ENCODE measurements at places on chromosomes 13 and 19.

DNA sequence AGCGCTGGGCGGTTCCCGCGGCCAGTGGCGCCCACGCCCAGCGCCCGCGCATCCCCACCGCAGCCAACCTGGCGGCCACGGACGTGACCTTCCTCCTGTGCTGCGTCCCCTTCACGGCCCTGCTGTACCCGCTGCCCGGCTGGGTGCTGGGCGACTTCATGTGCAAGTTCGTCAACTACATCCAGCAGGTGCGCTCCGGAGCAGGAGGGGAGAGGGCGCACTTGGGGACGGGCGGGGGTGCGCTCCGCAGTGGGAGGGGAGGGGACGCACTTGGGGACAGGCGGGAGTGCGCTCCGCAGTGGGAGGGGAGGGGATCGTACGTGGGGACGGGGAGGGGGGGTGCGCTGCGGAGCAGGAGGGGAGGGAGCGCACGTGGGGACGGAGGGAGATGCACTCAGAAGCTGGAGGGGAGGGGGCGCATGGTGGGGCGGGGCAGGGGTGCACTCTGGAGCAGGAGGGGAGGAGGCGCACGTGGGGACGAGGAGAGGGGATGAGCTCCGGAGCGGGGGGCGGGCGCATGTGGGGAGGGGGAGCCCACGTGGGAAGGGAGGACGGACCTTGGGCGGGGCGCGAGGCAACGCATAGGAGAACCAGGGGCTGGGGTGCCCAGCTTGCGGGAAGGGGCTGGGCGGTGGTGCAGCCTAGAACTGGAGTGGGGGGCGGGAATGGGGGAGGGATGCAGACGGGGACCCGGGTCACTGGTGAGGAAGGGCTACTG lies 1.5 kb downstream of the KISS1R start:
- no peak for DNase-seq

GRCh38 chr19:38880882-38881609 lies 3.0 kb upstream of the RINL start:
- no peak for DNase-seq

DNA sequence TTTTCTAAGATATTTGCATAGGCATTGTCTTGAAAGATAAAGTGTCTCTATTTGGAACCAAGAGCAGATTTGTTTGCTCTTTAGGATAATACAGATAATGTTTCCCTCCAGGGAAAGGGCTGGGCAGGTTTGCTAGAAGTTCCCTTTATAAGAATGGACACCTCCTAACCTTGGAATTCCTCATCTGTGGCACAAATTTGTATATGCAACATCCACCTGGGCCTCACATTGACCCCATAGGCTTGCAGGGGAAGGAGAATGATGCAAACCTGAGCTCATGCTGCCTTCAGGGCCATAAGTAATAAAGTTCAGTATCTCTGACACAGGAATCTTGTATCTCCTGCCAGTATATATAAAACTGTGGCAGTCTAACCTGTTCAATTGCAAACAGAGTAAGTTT lies 508.4 kb upstream of the MIR17HG start:
- peak; percentile 16 for DNase-seq

- DNase-seq: no peak
These were observed 31.5 kb upstream of the FARP1 start for GRCh38 chr13:98111168-98112098.

DNA sequence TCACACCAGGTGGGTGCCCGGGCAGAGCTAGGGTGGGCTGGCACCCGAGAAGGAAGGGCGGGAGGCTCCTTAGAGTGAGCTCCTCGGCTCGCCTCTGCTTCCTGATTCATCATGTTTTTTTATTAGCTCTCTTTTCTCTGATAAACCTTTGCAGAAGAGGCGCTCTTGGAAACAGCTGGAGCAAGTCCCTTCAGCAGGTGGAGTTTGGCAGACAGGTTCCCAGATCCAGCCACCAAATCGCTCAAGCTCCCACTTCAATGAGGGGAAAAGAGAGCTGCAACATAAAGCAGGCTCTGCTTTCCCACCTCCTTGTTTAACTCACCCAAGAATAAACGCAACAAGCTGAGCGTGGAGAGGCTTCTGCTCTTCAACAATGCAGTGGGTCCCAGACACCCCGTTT lies 244.8 kb downstream of the TSHZ3 start:
- no peak for DNase-seq

DNA sequence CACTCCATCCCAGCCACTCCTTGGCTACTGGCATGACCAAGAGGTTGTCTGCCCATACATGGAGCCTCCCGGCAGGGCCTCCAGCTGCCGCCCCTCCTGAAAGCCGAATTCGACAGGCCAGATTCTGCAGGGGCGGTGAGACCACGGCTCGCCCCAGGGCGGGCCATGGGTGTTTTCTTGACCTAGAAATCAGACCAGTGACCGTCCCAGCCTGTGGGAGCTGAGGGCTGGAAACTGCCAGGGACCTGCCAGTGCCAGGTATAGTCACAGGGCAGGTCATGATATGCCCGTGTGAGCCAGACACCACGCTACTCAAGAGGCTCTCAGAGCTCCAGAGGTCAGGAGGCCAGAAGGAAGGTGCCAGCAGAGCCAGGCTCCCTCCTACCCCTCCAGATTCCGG lies 16.8 kb downstream of the DAPK3 start:
- DNase-seq: no peak

- no peak for DNase-seq
These were observed 4.4 kb downstream of the FUZ start for GRCh38 chr19:49808711-49809159.

GRCh38 chr13:58991826-58992477 lies 1171.8 kb downstream of the DIAPH3 start:
- no peak for DNase-seq

DNA sequence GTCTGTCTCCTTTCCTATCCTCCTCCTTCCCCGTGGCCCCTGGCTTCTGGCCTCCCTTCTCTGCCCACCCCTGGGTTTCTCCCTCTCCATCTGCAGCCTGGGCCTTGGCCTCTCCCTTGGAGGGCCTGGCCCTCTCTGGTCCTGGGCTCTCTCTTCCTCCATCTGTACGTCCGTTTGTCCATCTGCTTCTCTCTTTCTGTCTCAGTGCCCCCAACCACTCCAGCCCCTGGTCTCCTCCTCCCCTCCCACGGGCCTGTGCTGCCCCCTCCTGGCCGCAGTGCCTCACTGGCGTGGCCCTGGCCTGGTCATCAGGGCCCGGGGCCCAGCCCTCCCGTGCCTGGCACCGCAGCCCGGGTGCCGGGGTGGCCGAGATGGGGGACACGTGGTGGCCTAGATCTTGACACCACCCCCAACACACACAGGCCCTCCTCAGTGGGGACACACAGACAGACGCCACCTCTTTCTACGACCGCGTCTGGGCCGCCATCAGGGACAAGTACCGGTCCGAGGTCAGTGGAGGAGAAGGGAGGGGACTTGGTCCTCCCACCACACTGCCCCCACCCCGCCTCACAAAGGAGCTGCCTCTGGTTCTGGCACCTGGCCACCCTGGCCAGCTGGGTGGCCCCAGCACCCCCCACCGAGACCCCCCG lies 11.3 kb downstream of the PRKCSH start:
- DNase-seq: no peak

GRCh38 chr13:21123956-21124355 lies 52.4 kb downstream of the SKA3 start:
- DNase-seq: no peak

DNA sequence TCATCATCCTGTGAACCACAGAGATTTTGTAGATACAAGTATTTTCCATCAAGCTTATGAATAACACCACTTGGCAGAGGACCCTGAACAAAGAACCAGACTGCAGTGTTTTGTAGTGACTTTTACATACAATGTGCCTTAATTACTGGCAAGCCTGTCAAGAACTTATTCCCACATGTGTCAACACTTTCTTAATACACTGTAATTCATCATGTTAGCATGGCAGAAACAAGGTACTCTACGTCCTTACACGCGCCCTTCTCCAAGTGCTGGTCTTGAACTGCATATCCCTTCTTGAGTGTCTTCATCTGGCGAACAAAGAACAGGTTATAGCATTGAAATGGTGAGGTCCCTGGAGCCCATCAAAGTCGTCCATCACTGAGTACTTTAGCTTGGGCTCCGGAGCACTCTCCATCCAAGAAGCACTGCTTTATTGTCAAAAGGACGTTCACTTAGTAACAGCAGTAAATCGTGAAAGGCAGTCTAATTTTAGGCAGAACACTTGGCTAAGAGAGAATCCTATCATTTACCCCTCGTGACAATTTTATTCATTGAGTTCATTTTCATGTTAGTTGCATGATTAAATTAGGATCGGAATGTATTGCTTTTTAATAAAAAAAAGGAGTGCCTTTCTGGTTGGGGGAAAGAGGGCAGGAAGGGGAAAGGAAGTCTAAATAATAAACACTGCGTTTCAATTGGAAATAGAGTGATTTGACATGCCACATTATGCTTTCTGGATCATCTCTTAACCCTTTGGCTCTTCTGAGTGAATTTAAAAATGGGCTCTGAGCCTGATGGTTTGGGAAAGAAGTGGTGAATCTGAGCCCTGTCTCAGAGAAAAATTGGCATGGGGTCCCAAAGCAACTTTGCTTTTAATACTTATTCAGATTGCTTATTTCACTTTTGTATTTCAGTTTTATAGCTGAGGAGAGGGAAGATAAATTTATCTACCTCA lies 376.1 kb downstream of the DLEU7 start:
- DNase-seq: no peak

DNA sequence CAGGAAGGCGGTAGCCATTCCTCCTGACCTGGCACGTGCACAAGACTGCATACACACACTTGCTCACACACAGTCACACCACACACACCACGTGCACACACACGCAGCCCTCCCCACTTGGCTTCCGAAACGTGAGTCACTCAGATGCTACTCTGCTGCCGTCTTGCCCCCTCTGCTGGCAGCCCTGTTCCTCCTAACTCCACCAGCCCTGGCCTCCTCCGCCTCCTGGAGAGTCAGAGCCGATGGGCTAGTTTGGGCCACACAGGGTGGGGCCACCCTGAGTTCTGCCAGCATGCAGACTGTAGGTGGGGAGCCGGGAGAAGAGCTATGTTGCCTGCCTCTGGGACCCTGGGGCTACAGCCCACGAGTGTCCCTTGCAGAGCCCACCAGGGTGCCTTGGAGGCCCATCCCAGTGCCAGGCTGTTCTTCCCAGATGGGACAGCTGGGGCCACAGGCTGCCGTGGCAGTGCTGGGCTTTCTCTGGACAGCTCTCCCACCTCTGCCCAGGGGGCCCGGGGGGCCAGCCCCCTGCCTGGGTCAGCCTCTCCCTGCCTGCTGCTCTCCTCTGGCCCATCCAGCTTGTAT lies 12.1 kb downstream of the PIN1 start:
- DNase-seq: peak; percentile 83

DNA sequence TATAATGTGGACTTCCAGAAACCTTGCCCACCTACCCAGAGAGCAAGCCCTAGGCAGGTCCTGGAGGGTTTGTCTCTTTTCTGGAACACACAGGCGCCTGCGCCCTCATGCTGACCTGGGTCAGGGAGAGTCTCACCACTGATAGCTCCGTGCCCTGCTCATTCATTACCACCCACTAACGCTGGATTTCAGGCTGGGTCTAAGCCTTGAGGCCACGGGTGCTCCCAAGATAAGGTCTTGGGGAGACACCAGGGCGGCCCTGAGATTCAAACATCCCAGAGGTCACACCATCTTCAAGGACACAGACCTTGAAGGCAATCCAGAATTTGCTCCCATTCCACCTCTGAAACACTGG lies 5.1 kb downstream of the S1PR2 start:
- DNase-seq: no peak

DNA sequence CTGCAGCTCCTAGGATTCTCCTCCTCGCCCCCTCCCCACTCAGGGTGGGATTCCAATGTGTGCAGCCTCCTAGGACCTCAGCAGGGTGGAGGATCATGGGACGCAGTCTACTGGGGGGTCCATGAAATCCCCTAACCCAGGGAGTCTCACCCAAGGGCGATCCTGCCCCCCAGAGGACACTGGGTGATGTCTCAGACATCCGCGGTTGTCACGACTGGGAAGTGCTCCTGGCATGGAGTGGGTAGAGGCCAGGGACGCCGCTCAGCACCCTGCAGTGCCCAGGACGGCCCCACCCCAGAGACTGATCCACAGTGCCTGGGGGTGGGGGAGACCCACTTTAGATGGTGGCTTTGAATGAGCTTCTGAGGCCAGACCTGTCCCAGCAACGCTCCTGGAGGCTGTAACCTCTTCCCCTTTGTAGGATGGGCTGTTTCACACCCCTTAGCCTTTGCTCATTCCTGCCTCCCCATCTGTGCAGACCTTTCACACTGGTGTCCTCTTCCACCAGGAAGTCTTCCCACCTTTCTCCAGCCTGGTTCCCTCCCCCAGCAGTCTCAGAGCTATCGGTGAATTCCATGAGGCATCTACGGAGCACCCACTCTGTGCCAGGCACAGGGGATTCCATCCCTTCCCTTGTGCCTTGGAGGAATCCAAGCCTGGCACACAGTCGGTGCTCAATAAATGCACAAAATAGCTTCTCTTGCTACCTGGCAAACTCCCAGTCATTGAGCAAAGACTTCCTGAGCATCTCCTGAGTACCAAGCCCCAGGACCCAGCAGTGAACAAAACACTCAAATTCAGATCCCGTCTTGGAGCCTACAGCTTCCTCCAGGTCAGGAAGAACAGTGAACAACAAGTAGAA lies 10.5 kb downstream of the SMIM24 start:
- no peak for DNase-seq

- no peak for DNase-seq
These were observed 32.0 kb upstream of the MRI1 start for GRCh38 chr19:13732337-13732736.

- DNase-seq: no peak
These were observed 35.9 kb upstream of the DCT start for GRCh38 chr13:94515374-94515773.

DNA sequence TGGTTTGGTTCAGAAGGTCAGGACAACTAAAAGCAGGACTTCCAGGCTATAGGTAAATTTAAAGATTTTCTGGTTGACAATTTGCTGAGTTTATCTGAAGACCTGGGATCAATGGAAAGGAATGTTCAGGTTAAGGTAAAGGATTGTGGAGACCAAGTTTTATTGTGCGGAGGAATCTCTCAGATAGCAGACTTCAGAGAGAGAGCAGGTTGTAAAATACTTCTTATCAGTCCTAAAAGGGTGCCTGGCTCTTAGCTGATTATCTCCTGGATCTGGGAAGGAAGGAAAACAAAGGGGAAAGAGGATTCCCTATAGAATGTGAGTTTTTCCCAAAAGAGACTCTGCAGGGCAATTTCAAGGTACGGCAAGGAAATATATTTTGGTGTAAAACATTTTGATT lies 851.5 kb downstream of the DACH1 start:
- DNase-seq: no peak

- no peak for DNase-seq
These were observed 6.6 kb downstream of the ZSCAN18 start for GRCh38 chr19:58091251-58091995.

- DNase-seq: no peak
These were observed 15.1 kb downstream of the GARRE1 start for GRCh38 chr19:34269489-34269888.

GRCh38 chr19:51083783-51084182 lies 1.1 kb upstream of the KLK14 start:
- DNase-seq: no peak

DNA sequence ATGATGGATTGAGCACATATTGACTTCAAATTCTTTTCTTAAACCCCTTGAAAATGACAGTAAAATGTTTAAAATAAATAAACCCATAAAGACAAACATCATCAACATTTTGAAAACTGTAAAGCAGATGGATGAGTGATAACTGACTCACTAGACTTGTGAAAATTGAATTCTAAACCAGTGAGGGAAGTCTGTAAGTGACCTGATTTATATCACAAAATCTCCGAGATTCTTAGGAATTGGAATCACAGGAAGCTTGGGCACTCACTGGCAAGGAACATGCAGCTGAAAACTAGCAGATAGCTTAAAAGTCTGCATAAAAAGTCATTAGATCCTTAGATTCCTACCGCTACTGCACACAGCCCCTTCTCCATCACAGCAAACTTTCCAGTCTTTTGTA lies 51.3 kb upstream of the TSC22D1 start:
- no peak for DNase-seq
